ENCODE measurements at places on chromosomes 3 and 15.

GRCh38 chr3:177652556-177653291 is 455.4 kb upstream of the TBL1XR1 start:
- DNase-seq = no peak

GRCh38 chr3:8532251-8532871 is 30.7 kb downstream of the LMCD1 start:
- DNase-seq = peak; percentile 73

DNA sequence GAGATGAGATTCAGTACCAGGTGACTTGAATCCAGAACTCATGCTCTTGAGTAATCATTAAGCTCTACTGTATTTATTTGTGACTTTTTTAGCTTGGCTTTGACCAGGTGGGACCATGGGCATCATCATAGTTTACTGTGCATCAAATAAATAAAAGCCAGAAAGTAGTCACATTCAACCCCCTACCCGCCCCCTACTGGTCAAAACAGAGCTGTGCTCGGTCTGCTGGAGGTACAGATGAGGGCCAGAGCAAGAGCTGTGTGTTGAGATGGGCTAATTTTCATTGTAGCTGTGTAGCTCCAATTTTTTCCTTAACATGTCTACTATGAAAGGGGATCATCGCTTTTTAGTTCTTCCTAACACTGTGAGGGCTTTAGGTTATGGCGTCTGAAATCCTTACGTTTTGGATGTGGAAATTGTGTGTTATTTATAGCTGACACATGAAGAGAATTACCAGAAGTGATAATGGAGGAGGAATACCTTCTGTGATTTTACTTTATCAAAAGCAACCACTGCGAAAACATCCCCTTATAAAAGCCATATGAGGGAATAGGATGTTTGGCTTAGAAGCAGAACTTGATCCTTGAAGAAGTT is 375.1 kb downstream of the PTPRG start:
- peak; percentile 25 for DNase-seq

GRCh38 chr15:31453558-31454318 is 127.1 kb downstream of the KLF13 start:
- no peak for DNase-seq

DNA sequence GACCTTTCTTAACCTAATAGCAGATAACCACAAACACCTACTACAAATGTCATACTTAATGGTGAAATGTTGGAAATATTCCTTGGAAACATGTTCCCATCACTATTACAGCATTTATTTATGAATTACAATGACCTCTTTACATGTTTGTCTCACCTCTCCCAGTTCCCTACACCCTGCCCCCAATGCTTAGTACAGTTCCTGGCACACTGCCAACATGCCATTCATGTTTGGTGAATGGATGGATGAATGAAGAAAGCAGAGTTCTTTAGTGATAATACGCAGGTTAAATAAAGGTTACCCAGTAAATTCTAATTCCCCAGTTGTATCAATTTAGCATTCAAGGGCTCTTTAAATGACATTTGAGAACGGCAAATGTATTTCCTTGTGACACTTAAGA is 259.9 kb upstream of the ATP11B start:
- no peak for DNase-seq

DNA sequence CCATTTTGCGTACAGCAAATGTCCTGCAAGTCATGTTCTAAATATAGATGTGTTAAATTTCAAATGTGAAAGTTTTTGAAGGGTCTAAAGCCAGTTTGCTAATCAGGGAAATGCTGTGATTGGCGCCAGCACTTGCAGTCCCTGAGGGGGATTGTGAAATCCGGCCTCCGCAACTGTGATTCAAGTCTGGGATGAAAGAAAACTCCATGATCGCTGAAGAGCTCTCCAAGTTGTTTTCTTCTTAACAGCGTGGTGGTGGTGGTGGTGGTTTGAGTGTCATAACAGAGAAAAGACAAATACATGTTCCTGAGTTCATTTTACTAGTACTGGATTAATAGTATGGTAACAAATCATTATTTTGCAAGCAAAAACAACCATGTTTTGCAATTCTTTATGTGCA is 51.8 kb downstream of the MITF start:
- DNase-seq = peak; percentile 96

DNA sequence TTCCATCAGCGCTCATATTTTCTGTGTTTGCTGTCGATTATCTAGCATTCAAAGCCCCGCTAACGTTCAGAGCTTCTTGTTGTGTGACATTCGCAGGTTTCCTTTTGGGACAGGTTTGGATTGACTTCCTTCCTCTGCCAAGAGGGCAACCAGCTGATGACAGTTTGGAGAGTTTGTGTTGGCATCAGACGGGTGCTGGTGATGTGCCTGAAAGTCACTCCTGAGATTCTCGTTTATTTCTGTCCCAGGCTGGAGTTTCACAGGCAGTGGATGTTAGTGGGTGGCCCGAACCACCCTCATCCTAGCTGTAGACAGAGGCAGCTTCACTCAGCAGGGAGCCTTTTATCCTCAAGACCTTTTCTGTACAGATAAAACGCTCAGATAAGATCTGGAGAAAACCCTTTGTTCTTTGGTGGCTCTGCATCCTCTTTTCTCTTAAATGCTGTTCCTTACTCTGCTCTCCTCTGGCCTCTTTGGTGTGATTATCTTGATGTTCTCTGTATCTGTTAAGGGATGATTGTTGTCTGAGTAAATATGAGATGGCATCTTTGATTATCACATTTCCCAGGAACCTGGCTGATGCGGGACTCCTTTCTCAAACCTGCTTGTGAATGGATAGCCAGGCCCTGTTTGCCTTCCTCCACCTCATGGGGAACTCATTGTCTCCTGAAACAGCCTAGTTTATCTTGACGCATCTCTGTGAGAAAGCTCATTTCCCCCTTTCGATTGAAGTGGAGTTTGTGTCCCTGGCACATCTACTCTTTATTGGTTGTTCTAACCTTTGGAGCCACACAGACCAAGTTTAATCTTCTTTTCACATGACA is 35.9 kb downstream of the CGNL1 start:
- no peak for DNase-seq

GRCh38 chr15:43799945-43800285 is at the start of gene SERINC4:
SERINC4 (minus strand) TSS chr15:43800220; CDS start chr15:43799986, 234 bp downstream.
- DNase-seq = no peak

DNA sequence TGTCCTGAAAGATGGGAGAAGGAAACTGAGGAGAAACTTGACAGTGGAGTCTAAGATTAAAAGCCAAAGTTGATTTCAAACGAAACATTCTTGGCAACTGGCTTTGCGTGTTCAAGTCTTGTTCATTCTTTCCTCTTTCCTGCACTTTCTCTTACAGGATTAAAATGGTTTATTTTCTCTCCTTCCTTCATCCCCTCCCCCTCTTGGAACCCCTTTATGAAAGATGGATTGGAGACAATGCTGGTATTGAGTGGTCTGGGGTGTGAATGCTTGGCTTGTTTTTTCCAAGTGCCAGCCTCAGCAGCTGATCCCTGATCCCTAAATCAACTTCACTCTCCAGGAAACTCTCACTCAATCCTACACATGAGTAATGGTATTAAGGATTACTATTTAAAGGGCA is 703 bp upstream of the LSAMP start:
- no peak for DNase-seq

- DNase-seq = peak; percentile 83
These were observed 482.2 kb upstream of the PDZRN3 start for GRCh38 chr3:74106925-74107324.

DNA sequence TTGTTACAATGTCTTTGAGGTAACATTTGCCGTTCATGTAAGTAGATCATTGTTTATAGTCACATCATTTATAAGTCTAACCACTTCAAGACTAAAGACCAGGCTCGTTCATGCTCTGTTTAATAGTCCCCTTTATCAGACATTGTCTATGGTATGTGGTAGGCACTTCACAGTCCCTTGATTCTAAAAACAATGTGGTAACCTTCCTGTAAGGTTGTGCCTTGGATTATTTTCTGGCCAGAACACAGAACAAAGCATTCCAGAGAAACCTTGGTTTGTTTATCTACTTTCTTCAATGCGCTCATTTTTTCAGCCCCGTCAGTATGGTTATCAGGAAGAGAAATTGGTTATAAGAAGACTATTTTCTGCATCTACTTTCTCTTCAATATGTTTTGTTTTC is 16.3 kb upstream of the ST3GAL6 start:
- peak; percentile 62 for DNase-seq

GRCh38 chr15:98951493-98952320 is 55.9 kb downstream of the PGPEP1L start:
- no peak for DNase-seq

- peak; percentile 12 for DNase-seq
These were observed 60.7 kb downstream of the ADAMTS7 start for GRCh38 chr15:78750566-78750965.

GRCh38 chr3:179953993-179954870 is 82.5 kb downstream of the PEX5L start:
- no peak for DNase-seq

DNA sequence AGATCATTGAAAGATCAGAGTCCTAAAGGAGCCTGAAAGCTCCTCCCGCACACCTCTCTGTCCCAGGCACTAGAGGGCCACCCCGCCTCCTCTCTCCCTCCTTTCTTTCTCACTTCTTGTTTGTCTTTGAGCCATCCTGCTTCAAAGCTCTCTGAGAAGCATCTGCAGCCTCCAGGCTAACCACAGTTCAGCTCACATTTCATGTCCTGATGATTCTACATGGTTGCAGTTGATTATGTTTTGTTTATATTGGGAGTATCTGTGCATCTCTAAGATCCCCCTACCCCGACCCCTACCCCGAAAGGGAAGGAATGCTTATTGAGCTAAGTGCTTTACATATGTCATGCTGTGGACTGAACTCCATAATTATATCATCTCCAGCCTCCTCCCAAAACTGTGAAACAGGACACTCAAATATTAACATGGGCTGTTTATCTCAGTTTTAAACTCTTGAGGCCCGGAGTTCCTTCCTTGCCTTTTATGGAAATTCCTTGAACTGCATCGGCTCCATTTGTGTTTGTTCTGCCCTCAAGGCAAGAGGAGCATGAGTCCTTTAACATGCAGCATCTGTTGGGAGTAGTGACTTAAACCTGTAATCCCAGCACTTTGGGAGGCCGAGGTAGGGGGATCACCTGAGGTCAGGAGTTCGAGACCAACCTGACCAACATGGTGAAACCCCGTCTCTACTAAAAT is 30.9 kb downstream of the MGLL start:
- DNase-seq = peak; percentile 81

DNA sequence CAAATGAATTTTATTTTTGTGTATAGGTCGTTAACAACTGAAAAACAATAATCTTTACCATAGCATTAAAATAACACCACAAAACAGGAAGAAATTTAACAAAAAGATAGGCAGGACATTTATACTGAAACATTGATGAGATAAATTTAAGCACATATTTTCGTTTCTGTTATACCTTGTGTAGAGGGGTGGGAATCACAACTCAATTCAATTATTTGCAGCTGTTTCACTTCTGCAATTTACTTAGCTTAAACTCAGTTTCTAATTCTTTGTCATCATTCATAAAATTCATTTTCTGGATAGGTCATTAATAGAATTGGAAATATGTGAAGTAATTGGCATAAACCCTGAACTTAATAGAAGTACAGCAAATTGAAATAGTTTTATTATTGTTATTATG is 42.3 kb downstream of the TP63 start:
- DNase-seq = no peak

DNA sequence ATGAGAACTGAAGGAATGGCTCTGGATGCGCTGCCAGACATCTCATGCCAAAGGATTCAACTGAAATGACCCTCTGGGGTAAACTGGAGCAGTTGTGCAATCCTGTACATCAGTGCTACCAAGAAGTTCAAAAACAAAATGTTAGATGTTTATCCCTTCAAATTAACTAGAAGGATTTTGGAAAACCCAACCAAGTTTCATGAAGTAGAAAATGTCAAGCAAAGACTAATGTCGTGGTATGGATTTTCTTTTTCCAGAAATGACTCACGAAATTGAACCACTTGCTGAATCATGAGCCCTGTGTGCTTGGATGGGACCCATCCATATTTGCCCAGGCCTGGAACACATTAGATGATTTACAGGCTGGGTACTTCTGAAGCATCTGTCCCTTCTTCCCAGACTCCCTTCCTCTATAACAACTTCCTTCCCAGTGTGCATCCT is 101.6 kb downstream of the LRTM1 start:
- peak; percentile 65 for DNase-seq

GRCh38 chr3:50649451-50649931 is 25.2 kb upstream of the DOCK3 start:
- DNase-seq = no peak

DNA sequence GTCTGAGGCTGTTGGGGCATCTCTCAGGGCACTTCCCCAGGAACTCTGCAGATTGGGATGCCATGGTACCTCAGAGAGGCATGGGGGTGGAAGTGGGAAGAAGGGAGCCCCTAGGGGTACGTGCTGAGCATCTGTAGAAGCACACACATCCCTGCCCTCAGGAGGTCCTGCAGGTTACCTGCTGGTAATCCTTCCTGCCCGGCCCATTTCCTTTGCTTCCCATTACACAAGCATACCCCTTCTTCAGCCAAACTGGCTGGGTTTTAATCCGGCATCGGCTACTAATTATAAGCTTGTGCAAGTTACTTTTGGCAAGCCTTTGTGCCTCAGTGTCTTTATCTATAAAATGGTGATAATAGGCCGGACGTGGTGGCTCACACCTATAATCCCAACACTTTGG is 3.1 kb upstream of the SMAD6 start:
- DNase-seq = no peak

DNA sequence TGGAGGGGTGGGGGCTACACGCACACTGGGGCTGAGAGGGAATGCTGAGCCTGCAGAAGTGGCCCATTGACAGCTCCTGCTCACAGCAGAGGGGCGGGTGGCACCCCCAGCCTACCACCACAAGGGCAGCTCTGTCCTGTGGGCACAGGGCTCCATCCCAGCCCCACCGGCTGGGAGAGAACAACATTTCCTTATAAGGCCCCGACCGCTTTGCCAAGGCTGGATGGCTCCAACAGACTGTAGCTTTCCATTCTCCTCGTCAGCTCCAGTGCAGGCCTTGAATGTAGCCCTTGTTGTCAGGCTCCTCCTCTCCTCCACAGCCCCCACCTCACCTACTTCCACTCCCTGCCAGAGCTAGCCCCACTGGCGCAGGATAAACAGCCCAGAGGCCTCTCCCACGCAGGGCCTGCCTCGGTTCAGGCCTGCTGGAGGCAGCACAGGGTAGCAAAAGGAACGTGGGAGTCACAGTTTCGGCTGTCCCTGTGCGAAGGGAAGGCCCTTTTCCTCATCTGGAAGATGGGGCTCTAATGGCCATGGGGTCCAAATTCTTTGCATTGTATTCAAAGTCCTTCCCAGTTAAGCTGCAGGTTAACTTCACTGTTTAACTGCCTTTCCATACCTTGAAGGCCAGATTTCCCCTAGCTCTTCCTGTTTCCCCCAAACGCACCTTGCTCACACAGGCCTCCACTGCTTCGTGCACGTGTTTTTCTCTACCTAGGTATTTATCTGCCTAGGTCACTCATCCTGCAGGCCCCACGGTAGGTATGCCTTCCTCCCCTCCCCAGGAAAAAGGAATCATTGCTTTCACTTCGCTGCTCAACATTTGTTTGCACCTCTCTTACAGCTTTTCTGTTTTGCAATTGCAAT is 101.6 kb upstream of the LPP start:
- peak; percentile 86 for DNase-seq

GRCh38 chr3:123053107-123053506 is 13.7 kb upstream of the PDIA5 start:
- no peak for DNase-seq

GRCh38 chr3:43540624-43541023 is 81.2 kb downstream of the ANO10 start:
- peak; percentile 41 for DNase-seq

GRCh38 chr15:77992356-77993222 is 84.9 kb downstream of the TBC1D2B start:
- no peak for DNase-seq

GRCh38 chr3:184751204-184752040 is 39.6 kb upstream of the MAGEF1 start:
- DNase-seq = no peak

- DNase-seq = peak; percentile 58
These were observed 425.8 kb downstream of the ERC2 start for GRCh38 chr3:56042326-56042951.

GRCh38 chr15:89479173-89479572 is 17.2 kb downstream of the RHCG start:
- no peak for DNase-seq
